Skeletal muscle cell (primary cell): ENCODE measurements at places on chromosomes 1 and 21.

- DNase-seq, result no peak
Observed at GRCh38 chr1:180168786-180169639, 14.3 kb downstream of the QSOX1 start.

DNA sequence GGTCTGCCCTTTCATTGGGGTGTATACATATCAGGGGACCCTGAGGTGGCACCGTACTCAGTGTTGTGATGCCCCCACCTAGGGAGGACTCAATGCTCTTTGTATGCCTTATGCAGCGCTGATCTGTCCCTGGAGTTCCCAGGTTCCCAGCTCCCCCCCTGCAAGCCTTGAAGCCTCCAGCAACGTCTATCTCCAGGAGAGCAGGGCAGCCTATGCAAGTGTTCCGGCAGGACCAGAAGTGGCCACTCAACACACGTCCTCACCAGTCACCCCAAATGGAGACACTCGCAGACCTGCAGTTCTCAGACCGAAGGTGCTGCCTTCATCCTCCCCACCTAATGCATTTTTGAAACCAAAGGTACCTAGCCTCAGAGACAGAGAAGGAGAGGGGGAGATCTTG lies 25.2 kb upstream of the CNTN2 start:
- DNase-seq, result no peak

GRCh38 chr1:221040691-221041285 lies 161.5 kb downstream of the HLX start:
- DNase-seq, result no peak

DNA sequence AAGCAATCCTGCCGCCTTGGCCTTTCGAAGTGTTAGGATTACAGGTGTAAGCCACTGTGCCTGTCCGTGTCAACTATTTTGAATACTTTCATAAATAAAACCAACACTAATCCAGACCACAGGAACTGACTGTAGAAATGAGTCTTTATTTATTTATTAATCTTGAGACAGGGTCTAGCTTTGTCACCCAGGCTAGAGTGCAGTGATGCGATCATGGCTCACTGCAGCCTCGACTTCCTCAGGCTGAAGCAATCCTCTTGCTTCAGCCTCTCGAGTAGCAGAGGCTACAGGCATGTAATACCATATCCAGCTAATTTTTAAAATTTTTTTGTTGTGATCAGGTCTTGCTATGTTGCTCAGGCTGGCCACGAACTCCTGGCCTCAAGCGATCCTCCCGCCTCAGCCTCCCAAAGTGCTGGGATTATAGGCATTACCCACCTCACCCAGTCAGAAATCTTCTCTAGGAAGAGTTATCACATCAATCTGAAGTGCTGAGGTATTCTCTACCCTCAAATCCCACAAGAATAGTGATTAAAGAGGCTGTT lies 21.7 kb upstream of the CPLANE2 start:
- DNase-seq, result no peak

- no peak for DNase-seq
Observed at GRCh38 chr1:39277879-39278278, 73.4 kb downstream of the MACF1 start.

GRCh38 chr1:90671741-90672140 lies 45.4 kb downstream of the BARHL2 start:
- no peak for DNase-seq

- DNase-seq, result no peak
Observed at GRCh38 chr21:46153247-46154154, 1.9 kb downstream of the FTCD start.

- no peak for DNase-seq
Observed at GRCh38 chr1:83746234-83746633, 252.7 kb downstream of the TTLL7 start.

DNA sequence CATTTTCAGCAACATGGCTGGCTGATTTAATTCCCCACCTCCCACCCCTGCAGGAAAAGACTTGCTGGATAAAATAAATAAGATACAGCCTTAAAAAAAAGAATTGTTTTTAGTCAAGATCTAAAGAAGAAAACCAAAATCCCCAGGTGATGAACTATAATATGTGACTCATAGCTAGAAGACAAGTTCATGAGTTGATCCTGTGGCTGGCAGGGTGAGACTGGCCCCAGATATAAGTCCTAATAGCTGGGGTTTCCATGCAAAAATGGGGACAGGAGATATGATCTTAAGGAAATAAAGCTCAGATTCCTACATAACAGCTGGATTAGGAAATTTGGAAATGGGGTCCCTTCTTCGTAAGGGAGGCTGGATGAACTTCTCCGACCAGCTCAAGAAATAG lies 21.9 kb upstream of the RGSL1 start:
- no peak for DNase-seq

DNA sequence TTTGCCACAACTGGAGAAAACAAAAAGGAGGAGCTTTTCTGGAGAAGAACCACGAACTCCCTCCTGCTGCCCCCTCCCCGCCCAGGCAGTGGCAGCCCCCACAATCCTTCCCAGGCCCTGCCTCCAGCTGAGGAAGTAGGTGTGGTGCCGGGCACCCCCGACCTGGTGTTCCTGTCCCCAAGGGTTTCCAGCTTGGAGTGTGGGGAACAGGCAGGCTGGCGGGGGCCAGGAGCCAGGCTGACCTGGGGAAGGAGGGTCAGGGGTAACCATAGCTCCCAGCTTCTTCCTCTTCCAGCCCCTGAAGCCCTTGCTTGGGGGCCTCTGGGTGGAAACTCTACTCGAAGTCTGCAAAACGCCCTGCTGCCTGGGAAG lies 4.2 kb upstream of the HES5 start:
- no peak for DNase-seq

GRCh38 chr1:48242141-48242736 lies 19.7 kb downstream of the SLC5A9 start:
- DNase-seq, result no peak

- DNase-seq, result no peak
Observed at GRCh38 chr1:221862971-221863370, 121.1 kb upstream of the DUSP10 start.

DNA sequence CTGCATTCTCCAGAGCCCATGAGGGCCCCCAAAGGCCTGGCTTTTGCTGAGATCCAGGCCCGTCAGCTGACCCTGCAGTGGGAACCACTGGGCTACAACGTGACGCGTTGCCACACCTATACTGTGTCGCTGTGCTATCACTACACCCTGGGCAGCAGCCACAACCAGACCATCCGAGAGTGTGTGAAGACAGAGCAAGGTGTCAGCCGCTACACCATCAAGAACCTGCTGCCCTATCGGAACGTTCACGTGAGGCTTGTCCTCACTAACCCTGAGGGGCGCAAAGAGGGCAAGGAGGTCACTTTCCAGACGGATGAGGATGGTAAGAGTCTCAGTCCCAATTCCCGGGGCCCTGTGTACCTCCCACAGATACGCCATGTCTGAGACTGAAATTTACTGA lies 39.1 kb downstream of the PTPRU start:
- DNase-seq, result no peak

DNA sequence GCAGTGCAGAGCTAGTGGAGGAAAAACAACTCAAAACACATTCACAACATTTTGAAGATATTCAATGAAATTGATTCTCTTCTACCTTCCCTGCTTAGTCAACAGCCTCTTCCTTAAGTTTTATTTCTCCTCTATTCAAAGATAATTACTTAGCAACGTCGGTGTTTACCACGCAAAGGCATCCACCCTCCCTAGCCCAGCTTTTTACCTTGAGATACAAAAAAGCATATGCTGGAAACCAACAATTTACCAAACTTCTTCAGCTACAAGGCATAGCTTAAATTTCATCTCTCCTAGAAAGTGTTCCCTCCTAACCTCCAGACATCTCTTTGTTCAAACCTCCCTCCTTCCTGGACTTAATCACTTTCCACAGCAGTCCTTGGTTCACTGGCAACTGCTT lies 102.8 kb upstream of the SOD1 start:
- DNase-seq, result no peak

DNA sequence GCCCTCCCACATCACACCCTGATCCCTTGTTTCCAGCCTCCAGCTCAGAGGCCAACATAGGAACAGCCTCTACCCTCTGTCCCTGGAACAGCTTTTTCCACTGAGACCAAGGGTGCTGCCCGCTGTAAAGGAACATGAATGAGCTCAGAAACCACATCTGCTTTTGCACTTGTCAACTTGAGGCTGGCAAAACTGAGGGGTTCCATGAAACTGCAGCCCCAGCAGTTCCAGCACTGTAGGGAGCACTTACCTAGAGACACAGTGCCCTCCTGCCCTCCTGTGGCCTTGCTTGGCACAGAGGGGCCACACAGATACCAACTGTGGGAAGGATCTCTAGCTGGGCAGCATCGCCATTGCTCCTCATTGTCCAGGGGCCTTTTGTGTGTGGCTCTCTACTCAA lies 51.7 kb downstream of the ITPKB start:
- no peak for DNase-seq

- DNase-seq, result no peak
Observed at GRCh38 chr21:22250355-22250754, 1252.1 kb downstream of the NCAM2 start.

DNA sequence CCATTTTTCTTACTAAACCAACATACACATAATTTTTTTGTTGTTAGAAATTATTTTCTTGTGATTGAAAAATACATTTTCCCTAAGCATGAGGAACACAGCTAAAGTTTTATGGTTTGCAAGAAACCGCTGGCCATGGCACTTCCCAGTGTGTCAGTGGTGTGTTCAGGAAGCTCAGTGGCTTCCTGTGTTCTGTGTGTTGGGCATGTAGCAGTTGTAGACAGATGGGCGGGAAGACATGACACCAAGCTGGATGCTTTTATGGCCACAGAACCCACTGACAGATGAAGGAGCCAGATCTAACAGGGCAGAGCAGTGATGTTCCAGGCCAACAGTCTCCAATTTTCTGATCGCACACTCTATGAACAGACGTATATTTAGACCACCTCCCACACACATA lies 119.8 kb downstream of the GALNT2 start:
- DNase-seq, result no peak

- DNase-seq, result no peak
Observed at GRCh38 chr1:180908074-180908765, 4.5 kb upstream of the KIAA1614 start.

- DNase-seq, result no peak
Observed at GRCh38 chr1:229035054-229035747, 235.7 kb upstream of the RAB4A start.

GRCh38 chr1:205344066-205344928 lies 12.4 kb downstream of the KLHDC8A start:
- no peak for DNase-seq

- DNase-seq, result no peak
Observed at GRCh38 chr1:155064111-155064831, 731 bp downstream of the EFNA4 start.

- no peak for DNase-seq
Observed at GRCh38 chr1:201795066-201795465, 33.9 kb upstream of the IPO9 start.

GRCh38 chr1:206674745-206675175 lies 9.9 kb upstream of the MAPKAPK2 start:
- peak; percentile 99 for DNase-seq

- DNase-seq, result no peak
Observed at GRCh38 chr1:33169290-33170055, 12.4 kb downstream of the TRIM62 start.

GRCh38 chr1:197126691-197127090 lies 19.8 kb downstream of the ASPM start:
- DNase-seq, result no peak

GRCh38 chr21:33244082-33244778 lies 14.5 kb downstream of the IFNAR2 start:
- DNase-seq, result no peak

GRCh38 chr1:18727956-18728355 lies 97.3 kb downstream of the PAX7 start:
- DNase-seq, result no peak

DNA sequence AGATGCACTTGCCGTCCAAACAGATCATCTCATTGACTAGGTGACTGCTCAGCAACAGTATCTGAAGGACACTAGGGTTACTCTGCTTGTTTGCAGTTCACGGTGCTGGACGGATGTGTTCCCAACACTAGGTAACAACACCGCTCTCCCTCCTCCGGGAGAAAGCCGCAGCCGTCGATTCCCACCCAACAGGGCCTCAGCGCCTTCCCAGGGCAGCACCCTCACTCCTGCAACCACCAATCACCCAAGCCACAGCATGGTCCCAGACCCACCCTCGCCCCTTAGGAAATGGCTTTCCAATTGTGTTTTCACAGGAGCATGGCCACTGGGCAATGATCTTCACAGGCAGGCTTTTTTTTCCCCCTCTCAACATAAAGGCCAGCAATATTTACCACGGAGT lies 779 bp downstream of the TLR5 start:
- DNase-seq, result no peak

DNA sequence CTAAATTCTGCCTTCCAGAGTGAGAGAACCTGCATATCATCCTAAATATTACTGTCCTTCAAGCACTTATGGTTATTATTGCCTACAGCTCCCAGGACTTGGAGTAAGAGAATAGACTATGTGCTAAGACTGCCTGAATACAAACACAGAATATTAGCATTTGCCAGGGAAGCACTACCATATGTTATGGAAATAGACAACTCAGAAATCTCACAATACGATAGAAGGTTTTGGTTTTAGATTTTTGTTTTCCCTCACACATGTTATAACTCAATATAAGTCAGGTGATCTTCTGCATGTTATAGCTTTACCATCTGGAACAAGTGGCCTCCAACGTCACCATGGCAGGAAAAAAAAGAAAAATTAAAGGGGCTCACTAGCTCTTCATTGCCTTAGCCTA lies 413.9 kb downstream of the LRRIQ3 start:
- DNase-seq, result no peak

- DNase-seq, result no peak
Observed at GRCh38 chr1:28114844-28115243, 26.4 kb upstream of the EYA3 start.

DNA sequence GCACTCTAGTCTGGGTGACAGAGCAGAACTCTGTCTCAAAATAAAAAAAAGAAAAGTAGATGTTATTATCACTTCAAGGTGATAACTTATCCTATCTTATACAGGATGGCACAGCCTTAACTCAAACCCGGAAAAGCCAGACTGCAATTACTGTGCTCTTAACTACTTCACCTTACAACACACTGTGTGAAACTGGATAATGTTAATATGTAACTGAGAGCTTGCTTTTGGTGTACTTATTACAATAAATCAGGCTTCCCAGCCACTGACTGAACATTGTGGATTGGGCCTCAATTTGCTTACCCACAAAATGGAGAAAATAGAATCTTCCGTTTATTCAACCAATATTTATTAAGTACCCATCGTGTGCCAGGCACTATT lies 1.4 kb downstream of the ORC1 start:
- DNase-seq, result no peak

- DNase-seq, result no peak
Observed at GRCh38 chr1:105909811-105910210, 1146.7 kb upstream of the PRMT6 start.

GRCh38 chr1:180534214-180534613 lies 24.6 kb upstream of the OVAAL start:
- no peak for DNase-seq

GRCh38 chr1:151060007-151060656 lies at the start of gene MLLT11:
Gene MLLT11, plus strand, starts transcription at chr1:151060397. Its CDS starts 6,828 bp downstream, at chr1:151067225.
- DNase-seq, result no peak

DNA sequence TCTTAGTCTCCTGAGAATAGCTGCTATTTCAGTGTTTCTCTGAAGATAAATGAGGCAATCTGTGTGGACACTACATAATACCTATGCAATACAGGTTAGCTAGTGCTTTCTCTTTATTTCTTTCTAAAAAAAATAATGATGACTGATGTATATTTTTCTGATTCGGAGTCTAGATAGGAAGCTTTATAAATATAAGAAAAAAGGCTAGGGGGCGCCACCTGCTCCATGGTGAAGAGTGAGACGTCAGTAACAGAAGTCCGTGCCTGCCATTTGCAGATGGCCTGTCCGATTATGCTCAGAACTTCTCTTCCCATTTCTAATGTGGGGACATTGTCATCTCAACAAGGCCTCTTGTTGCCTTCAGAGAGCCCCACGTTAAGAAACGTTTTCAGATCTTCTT lies 26.4 kb downstream of the QSOX1 start:
- no peak for DNase-seq

GRCh38 chr1:161497961-161498360 lies 7.3 kb upstream of the FCGR2A start:
- no peak for DNase-seq
